ENCODE measurements at places on chromosomes 13 and 19.

- no peak for DNase-seq
Measured at GRCh38 chr13:90618133-90618532, 729.4 kb upstream of the MIR17HG start.

GRCh38 chr13:99278200-99278599 is 20.0 kb upstream of the GPR18 start:
- DNase-seq: no peak

DNA sequence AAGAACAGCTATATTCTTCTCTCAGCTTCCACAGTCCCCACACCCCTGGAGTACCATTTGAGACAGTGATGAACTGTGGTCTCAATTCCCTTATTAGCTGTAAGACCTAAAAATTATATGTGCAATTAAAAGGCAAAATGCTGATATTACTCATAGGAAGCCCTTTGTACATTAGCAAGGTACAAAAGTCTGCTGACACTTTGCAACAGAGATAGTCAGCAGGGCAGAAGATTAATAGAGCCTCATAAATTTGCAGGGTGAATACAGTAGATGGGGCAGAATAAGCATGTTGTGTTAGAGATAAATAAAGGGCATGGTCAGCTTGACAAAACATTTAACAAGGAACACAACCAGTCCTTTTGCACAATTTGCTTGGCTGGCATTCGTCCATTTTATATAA is 210.0 kb upstream of the OBI1 start:
- DNase-seq: no peak

DNA sequence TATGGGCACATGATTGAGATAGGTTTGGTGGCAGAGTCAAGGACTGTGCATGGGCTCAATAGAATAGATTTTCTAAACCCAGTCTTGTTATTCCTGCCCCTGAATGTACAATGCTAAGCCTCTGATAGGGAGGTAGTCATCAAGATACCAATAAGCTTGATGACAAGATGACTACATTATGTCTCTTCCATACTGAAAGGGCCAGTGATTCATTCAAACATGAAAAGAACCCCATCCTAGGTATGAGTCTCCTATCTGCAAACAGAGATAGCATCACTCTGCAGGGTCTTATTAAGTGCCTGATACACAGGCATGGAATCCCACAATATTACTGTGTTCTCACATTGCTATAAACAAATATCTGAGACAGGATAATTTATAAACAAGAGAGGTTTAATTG is 40.3 kb upstream of the UFM1 start:
- DNase-seq: no peak

- DNase-seq: no peak
Measured at GRCh38 chr13:111116856-111117255, 1.7 kb downstream of the ARHGEF7 start.

DNA sequence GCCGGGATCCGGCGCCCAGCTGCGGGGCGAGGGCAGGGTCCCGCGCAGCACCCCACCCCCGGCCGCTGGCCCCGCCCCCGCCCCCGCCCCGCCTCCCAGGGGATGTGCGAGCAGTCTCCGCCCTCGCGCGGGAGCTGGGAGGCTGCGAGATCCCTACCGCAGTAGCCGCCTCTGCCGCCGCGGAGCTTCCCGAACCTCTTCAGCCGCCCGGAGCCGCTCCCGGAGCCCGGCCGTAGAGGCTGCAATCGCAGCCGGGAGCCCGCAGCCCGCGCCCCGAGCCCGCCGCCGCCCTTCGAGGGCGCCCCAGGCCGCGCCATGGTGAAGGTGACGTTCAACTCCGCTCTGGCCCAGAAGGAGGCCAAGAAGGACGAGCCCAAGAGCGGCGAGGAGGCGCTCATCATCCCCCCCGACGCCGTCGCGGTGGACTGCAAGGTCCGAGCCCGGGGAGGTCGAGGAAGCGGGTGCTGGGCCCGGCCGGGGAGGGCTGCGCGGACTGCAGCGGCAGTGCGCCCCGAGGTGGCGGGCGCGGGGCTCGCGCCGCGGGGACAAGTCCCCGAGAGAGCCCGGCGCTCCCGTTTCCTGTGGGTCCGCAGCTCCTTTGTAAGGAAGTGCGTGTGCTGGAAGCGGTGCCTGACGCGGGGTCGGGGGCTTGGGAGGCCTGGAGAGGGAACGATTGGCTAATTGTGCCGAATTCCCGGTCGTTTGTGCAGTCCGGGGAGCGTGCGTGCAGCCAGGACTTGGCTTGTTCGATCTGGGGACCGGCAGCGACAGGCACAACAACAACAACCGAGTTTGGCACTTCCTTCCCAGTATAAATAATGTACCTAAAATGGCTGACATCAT is at the start of gene ITM2B:
ITM2B (plus strand) TSS at position 161 of the 843 bp plus-strand sequence; CDS start at position 316, 155 bp downstream.
- DNase-seq: peak; percentile 67

- no peak for DNase-seq
Measured at GRCh38 chr19:53432088-53432661, 391 bp downstream of the ZNF761 start.

GRCh38 chr13:110665491-110666254 is 40.2 kb downstream of the CARS2 start:
- DNase-seq: no peak

DNA sequence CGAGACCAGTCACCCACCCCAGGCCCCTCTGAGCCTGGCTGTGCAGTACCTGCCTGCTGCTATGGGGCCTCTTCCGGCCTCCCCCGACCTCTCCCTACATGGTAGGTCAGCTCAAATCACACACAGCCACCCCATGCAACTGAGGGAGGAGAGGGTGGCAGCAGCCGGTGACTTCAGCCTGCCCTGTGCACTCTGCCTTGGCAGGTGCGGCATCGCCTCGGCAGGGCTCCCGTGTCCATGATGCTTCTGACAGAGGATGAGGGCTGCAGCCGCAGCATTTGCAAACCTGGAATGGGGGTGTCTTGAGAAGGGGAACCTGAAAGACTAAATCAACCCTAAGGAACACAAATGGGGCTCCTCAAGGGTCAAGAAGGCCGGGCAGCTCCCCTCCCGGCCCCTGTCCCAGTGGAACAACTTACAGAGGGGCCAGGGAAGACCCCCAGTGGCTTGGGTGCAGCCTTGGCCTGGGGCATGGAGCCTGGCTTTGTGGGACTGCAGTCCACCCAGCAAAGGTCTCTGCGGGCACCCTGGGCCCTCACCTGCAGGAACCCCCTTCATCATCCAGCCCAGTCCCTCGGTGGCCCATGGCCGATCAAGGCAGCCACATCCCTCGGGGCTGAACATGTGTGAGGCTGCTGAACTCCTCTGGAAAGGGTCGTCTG is 6.7 kb downstream of the TEX29 start:
- DNase-seq: no peak

GRCh38 chr13:91405240-91405639 is 6.8 kb downstream of the GPC5 start:
- DNase-seq: no peak
